ENCODE measurements at places on chromosomes 13 and 19.

GRCh38 chr13:40271271-40271885 is 395.1 kb downstream of the FOXO1 start:
- DNase-seq = no peak

DNA sequence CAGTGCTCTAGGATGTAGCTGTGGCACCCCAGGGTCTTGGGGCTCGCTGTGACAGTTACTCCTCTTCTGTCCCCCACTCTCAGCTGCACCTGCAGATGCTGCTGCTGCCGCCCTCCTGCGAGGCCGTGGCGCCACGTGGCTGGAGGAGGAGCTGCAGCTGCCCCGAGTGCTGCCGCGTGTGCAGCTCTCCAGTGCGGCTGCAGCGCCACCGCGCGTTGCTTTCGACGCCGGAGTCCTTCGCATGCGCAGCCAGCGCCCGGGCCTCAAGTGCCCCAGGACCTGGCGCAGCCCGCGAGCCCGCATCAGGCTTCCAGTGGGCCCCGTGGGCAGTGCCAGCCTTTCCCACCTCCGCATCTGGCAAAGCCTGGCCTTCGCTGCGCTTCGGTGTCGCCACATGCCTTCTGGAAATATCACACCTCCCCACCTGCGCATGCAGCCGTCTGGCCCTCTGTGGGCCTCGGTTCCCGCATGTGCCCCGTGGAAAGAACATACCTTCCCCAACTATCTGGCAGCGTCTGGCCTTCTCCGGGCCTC is 692 bp upstream of the ZNF580 start:
- no peak for DNase-seq

GRCh38 chr13:27425158-27425917 is 919 bp downstream of the GTF3A start:
- peak; percentile 3 for DNase-seq

DNA sequence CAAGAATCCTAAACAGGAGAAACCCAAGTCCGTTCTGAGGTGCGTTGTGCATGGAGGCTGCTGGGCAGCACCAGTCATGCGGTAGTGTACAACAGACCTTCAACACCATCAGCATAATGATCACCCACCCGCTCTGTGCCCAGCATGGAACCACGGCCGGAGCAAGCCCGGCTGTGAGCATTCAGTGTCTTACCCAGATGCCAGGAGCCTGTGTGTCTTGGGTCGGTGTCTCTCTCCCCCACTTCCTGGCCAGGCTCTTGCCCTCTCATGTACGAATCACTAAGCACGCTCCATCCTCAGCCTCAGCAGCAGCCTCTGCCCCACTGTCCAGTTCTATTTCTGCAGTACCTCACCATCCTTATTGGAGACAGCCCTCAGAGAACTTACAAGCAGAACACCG is 231.6 kb upstream of the IRS2 start:
- no peak for DNase-seq

DNA sequence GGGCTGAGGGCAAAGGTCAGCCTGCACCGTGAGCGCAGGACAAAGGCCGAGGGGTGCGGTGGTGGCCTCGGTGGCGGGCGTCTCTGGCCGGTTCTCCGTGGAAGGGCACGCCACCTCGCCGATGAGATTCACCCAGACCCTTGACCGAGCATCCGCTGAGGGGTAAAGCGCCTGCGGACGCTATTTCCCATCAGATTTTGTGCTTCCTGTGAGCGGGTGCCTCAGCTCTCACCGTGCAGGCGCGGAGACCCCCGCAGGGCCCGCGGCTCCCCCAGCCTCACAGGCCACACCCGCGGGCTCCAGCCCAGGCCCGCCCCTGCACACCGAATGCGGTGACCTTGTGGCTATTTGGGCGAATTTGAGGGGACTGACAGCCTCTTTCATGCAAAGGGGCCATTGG is 348.0 kb downstream of the TEX29 start:
- DNase-seq = no peak

All from PC-9 (cell line).